Activated CD8-positive, alpha-beta T cell treated with anti-CD3 and anti-CD28 coated beads for 36 hours (primary cell): ENCODE measurements at places on chromosomes 5 and 9. TPM values are rescaled to one million over a fixed set of nuclear protein-coding genes. Genes with fewer than 3 reads are reported as not detected.

- H3K4me3 ChIP-seq: no peak overlapping the region
- H3K36me3 ChIP-seq: no peaks in the 10 kb centered on the region
- no peaks in the 10 kb centered on the region for H3K27me3 ChIP-seq
- no peak overlapping the region for H3K27ac ChIP-seq
- no peaks in the 10 kb centered on the region for H3K4me1 ChIP-seq
Measured at GRCh38 chr5:153895266-153895665, 143.4 kb downstream of the FAM114A2 start.

DNA sequence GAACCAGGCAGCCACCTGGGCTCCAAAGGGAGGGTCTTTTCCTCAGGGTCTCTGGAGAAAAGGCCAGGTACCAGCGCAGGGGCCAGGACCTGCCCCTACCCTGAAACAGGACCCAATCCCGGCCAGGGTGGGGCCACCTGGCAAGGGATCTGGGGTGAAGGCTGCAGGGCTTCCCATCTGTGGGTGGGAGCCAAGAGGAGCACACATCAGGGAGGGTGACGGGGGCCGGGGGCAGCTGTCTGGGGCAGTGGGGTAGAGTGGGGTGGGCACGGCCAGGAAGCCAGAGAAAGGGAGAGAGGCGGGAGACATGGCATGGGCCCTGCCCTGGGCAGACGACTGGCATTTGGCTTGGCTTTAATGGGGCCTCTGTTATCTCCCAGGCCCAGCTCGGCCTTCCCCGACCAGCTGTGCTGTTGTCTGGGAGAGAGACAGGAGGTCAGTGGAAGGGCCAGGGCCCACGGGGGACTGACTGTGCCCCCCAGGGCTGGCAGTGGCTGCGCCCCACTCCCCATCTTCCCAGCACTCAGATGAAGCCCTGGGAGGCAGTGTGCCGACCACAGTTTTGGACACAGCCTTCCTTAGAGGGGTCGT lies 57.2 kb upstream of the RNF130 start:
- H3K27me3 ChIP-seq: peaks cover 10% of the 10 kb centered on the region
- H3K4me3 ChIP-seq: no peak overlapping the region
- H3K4me1 ChIP-seq: no peaks in the 10 kb centered on the region
- DNase-seq: no peak

- peaks cover 11% of the 10 kb centered on the region for H3K27me3 ChIP-seq
- H3K27ac ChIP-seq: no peak overlapping the region
- H3K4me3 ChIP-seq: no peak overlapping the region
- H3K4me1 ChIP-seq: no peaks in the 10 kb centered on the region
- H3K36me3 ChIP-seq: no peaks in the 10 kb centered on the region
- DNase-seq: no peak
Measured at GRCh38 chr5:6407558-6408259, 29.4 kb upstream of the MED10 start.

GADD45G gene
- total RNA-seq: 3.7 TPM
